ENCODE measurements at places on chromosomes 6 and 20.
A peak's percentile ranks its signal among the peaks of the same experiment; 100 is the strongest.

DNA sequence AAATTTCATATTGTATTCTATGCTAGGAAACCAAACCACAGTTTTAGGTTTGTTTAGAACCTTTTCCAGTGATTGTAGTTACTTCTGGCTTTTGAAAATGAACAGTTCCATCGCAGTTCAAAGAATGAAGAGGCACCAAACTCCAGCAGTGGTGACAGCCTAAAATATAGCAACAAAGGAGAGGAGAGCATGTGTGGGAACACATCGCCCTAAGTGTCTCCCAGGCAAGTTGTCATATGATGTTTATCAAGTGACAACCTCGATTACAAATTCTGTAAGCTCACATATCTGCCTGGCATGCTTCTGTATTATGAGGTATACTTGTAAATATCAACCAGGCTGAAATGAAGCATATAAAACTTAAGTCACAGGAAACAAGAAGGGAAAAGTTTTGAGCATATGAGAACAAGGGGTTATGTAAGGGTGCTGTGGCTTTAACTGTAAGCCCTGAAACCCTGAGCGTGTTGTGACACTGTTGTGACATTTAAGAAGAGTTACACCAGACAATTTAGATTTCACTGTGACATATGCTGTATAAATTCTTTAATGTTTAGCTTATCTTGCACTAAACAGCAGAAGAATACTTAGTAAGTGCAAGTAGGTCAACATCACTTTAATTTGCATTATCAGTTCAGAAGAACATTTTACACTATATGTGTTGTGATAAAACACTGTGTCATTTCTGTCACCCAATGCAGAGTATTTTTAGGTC lies 29.1 kb upstream of the FBXL4 start:
- no peak for DNase-seq

GRCh38 chr6:102520966-102521365 lies 1127.5 kb downstream of the GRIK2 start:
- DNase-seq: no peak

DNA sequence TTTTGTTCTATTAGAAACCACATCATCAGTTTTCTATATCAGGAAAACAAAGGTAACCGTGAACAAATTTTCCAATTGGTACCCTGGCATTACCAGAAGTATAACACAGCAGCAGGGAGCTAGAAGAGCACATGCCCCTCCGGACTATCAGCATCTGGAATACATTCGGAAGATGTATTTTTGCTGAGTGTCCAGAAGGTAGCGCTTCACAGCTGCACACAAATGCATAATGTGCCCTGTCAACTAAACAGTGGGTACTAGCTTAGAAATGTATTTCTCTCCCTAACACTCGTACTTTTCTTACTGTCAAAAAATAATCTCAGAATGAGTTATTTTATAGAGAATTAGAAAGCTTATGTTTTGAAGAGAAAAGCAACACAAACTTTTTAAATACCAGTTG lies 77.6 kb downstream of the HUS1B start:
- no peak for DNase-seq

- no peak for DNase-seq
Measured at GRCh38 chr6:139654888-139655782, 280.7 kb upstream of the CITED2 start.

DNA sequence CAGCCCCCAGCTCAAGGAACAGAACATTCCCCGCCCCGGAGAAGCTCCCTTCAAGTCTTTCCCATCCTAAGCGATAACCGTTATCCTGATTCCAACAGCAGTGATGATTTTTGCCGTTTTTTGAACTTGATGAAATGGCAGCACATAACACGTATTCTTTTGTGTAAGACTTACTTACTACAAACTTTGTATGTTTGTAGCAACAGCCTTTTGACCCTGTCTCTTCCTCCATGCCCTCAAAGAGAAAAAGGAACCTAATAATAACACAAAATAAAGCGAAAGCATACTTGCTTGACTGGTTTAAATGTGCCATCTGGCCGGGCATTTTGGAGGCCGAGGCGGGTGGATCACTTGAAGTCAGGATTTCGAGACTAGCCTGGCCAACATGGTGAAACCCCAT lies 26.4 kb upstream of the SLC9A8 start:
- DNase-seq: no peak

GRCh38 chr20:45469336-45470261 lies at the start of gene WFDC2:
Gene WFDC2, plus strand, starts transcription at chr20:45469753. Its CDS starts 29 bp downstream, at chr20:45469782.
- DNase-seq: peak; percentile 20

GRCh38 chr6:170296423-170296745 lies 5.5 kb upstream of the DLL1 start:
- no peak for DNase-seq

GRCh38 chr20:59161721-59162120 lies 1.9 kb upstream of the ZNF831 start:
- no peak for DNase-seq

GRCh38 chr6:170287371-170287876 lies 3.5 kb downstream of the DLL1 start:
- no peak for DNase-seq

GRCh38 chr6:24481449-24481848 lies 7.9 kb downstream of the GPLD1 start:
- DNase-seq: no peak

GRCh38 chr6:26054781-26055718 lies 32.2 kb upstream of the HFE start:
- peak; percentile 77 for DNase-seq

- no peak for DNase-seq
Measured at GRCh38 chr6:140590641-140591040, 1216.2 kb upstream of the CITED2 start.

GRCh38 chr6:157757430-157758403 lies 65.3 kb upstream of the SNX9 start:
- DNase-seq: no peak

GRCh38 chr6:156955494-156956183 lies 178.5 kb downstream of the ARID1B start:
- DNase-seq: no peak

- DNase-seq: no peak
Measured at GRCh38 chr6:42339991-42340401, 111.7 kb downstream of the TRERF1 start.

GRCh38 chr6:23202207-23202606 lies 632.8 kb downstream of the HDGFL1 start:
- DNase-seq: no peak
